Lower lobe of right lung (tissue), 2 donors: ENCODE measurements at places on chromosomes 11 and 22. TPM values are rescaled to one million over a fixed set of nuclear protein-coding genes. Genes with fewer than 3 reads are reported as not detected.

The RAG2 gene
- total RNA-seq: not detected

The CHRNA10 gene
- 1.7 TPM for total RNA-seq

The OR51B4 gene
- not detected for total RNA-seq

GRCh38 chr11:122879785-122880184 is 2.8 kb upstream of the JHY start:
- H3K4me3 ChIP-seq: no peak overlapping the region
- DNase-seq: no peak
- peaks cover 12% of the 10 kb centered on the region for H3K4me1 ChIP-seq
- no peaks in the 10 kb centered on the region for H3K27me3 ChIP-seq

GRCh38 chr22:25453557-25453956 is 110.9 kb upstream of the GRK3 start:
- no peak overlapping the region for H3K27ac ChIP-seq
- peaks cover 26% of the 10 kb centered on the region for H3K4me1 ChIP-seq
- peaks cover 27% of the 10 kb centered on the region for H3K36me3 ChIP-seq
- no peaks in the 10 kb centered on the region for H3K27me3 ChIP-seq
- DNase-seq: no peak

GRCh38 chr22:27719535-27720227 is 81.9 kb downstream of the MN1 start:
- DNase-seq: no peak
- H3K27me3 ChIP-seq: peaks cover 4% of the 10 kb centered on the region
- H3K4me3 ChIP-seq: no peak overlapping the region
- no peaks in the 10 kb centered on the region for H3K36me3 ChIP-seq
- peak overlapping the region; percentile 69 for H3K27ac ChIP-seq

DNA sequence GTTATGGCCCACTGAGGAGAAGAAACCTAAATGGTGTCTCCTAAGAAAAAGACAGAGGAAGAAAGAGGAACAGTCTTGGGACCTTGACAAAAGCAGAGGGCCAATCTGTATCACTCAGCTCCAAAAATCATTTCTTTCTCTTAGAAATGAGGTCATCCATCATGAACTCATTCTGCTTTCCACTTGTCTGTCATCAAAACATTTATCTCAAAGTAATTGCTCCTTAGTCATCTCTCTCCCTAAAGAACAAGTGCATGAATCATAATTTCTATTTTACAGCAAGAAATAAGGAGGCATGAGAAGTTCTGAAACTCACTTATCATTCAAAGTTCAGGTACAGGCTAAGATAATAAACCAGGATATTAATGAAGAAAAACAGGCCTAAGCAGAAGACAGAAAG is 375.6 kb downstream of the KCNA4 start:
- H3K4me3 ChIP-seq: no peak overlapping the region
- no peaks in the 10 kb centered on the region for H3K27me3 ChIP-seq

- H3K4me3 ChIP-seq: no peak overlapping the region
- H3K27ac ChIP-seq: no peak overlapping the region
- H3K4me1 ChIP-seq: peaks cover 10% of the 10 kb centered on the region
- no peak for DNase-seq
Measured at GRCh38 chr11:73404506-73405145, 28.4 kb downstream of the RELT start.
